ENCODE measurements at places on chromosomes 6 and 20. TPM values are rescaled to one million over a fixed set of nuclear protein-coding genes. Genes with fewer than 3 reads are reported as not detected.

Gene TMEM14C
- total RNA-seq = 103 TPM

Gene CLIC1
- 294 TPM for total RNA-seq

Gene OPRM1
- total RNA-seq = not detected

DNA sequence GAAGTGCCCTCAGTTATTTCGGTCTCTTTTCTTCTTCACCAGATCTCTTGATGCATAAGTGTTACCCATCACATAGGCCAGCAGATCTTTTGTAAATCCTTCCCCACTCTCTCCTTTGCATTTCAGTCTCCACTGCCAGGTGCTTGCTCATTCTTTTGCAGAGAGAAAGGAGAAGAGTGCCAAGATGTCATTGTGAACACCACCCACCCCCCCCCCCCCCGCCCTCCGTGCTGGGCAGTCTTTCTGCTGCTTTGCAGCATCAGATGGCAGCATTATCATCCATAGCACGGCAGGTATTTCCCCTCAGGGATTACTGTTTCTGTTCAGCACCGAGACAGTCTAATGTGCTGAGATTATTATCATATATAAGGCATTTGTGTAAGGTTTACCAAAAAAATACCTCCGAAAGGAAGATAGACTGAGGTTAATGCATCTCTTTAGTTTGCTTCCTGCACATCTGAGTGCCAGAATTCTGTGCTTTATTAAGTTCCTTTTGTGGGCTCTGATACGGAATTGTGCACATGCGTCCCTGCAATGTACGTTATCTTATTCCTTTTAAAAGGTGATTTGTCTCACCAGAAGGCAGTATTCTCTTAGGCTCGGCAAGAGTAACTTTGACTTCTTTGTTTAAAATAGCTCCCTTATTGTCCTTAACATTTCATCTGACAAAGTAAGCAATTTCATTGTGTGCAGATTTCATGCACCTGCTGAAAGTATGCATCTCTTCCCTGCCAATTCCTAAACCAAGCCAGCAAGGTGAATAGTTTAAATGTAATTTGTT lies 128.8 kb downstream of the PHACTR1 start:
- DNase-seq = no peak

GRCh38 chr20:52619671-52620070 lies 352.5 kb upstream of the TSHZ2 start:
- no peak for DNase-seq

- no peak for DNase-seq
Measured at GRCh38 chr6:30645989-30646388, 944 bp upstream of the C6orf136 start.

DNA sequence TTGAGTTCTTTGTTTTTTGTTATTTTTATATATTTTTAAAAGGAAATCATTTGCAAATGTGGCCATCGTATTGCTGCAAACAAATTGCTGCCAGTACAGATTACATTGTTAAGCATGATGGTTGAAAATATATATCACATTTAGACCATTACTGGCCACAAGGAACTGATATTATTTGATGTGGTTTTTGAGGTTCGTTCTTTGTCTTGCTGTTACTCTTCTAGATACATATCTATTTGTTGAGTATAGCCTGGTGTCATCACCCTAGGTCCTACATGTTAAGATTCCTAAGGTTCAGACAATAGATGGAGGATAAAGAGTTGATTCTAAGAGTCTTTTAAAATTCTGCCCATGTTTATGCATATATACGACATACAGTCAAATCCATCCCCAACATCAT lies 306.0 kb downstream of the FARS2 start:
- no peak for DNase-seq

DNA sequence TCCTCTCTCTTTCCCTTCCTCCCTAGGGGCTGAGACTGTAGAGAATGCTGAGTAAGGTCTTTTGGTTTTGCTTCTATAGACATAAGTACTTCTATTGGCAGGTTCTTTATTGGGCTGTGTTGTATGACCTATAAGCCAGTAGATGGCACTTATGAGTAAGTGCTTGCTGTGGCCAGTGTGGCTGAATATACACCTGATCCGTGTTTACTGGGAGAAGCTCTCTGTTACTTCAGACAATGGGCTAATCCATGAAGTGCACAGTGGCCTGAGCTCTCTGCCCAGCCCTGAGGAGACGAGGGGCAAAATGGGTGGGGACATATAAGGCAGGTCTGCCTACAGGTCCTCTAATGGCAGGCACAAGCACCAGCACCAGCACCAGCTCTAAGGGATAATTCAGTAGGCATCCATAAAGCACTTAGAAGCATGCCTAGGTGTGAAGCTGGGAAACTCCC lies 610.3 kb downstream of the RNF144B start:
- no peak for DNase-seq

GRCh38 chr6:157689875-157690274 lies 133.2 kb upstream of the SNX9 start:
- no peak for DNase-seq

DNA sequence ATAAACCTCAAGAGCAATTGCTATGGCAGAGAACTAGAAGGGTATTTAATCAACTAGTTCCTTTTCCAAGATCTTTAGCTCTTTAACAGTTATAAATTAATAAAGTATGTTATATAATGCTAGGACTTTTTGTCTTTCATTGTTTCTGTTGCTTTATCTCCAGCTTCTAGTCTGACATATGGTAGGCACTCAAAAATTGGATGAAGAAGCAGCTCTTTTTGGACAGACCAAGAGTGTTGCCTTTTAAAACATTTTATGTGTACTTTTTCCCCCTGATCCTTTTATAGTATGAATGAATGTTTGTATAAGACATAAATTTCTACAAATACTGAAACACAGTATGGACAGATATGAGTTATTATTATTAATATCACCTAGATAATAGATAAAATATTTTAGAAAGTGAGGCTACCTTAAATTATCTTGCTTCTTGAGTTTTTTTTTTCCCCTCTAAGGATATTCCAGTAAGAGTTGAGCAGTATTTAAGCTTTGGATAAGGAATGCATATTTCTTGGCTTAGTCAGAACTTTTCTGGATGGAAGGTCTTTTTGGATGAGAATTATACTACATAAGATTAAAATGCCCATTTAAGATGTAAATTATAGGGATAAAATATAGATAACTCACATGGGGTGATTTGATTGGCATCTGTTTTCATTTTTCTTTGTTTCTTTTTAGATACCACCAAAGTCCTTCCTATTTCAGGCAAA lies 16.6 kb downstream of the LAMA2 start:
- no peak for DNase-seq

GRCh38 chr6:84764332-84765049 lies at the start of gene TBX18:
TBX18 (minus strand) TSS chr6:84764598; CDS start chr6:84764181, 417 bp downstream.
- DNase-seq = peak; percentile 88

- no peak for DNase-seq
Measured at GRCh38 chr6:143063631-143064030, 2.9 kb downstream of the AIG1 start.

DNA sequence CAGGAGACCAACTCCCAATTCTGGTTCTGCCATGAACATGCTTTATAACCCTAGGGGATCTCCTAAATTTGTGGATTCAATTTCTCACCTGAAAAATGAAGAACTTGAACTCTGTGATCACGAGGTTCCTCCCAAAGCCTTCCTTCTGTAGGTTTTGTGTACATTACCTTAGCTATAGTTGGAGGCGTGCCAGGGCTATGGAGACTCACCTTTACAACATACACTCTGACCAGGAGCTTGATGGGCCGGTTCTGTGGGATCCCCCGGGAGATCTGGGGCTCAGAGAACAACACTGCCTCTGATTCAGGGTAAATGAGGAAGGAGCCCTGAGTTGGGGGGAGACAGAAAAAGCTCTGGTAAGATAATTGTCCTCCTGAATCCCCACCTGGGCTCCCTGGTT lies 34.1 kb downstream of the ERGIC3 start:
- DNase-seq = no peak

DNA sequence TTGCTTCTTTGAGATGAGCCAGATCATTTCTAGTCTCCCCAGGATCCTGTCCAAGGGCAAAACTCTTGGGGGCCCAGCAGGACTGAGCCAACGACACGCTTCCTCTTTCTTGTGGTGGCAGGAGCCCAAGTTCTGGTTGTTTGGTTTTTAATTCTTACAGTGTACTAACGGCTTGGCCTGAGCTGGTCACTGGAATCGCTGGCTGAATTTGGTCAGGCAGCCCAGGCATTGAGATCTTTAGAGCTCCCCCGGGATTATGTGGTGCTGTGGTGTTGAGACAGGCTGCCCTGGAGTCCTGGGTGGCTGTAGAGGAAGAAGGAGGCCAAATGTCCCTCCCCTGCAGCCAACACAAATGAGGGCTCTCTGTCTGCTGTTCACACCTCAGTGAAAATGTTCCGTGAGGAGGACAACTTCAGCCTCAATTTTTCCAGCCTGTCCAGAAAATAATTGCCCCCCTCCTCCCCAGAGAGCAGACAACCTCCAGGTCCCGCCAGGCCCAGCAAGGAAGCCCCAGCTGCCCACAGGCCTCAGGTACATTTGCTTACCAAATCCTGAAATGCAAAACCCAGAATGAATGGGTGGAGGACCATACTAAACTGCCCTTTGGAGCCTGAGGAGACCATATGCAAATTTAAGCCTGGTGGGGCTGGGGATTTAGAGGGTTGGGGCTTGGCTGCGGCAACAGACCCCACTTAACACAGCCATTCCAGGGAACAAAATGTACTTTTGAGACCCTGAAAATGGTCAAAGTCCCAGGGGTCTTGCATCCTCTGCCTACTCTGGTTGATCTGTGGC lies 23.6 kb downstream of the BNIP5 start:
- no peak for DNase-seq

GRCh38 chr20:23332467-23332866 lies 18.1 kb upstream of the NXT1 start:
- no peak for DNase-seq

DNA sequence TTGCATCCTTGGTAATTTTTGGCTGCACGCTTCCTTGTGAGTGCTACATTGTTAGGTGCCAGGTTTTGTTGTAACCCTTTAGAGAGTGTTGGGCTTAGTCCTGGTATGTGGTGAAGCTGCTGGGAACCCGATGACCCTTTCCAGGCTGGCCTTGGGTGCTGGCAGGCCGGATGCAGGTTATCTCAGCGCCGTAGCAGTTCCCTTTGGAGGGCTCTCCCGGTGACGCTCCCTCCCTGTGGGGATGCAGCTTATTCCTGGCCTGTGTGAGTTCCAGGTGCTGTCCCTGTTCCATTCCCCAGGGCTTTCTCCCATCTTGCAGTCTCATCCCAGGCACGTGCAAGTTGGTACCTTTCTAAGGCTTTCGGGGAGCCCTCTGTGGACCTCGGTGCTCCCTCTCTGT lies 13.9 kb upstream of the BHLHE23 start:
- DNase-seq = no peak

DNA sequence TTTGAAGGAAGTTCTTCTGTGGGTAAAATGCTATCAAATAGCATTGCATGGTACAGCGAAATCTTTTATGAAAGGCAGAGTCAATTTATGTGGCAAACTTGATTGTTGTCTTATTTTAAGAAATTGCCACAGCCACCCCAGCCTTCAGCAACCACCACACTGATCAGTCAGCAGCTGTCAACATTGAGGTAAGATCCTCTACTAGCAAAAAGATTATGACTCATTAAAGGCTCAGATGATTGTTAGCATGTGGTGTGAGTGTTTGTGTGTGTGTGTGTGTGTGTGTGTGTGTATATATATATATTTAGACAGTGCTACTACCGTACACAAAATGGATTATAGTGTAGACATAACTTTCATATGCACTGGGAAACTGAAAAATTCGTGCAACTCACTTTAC lies 27.8 kb downstream of the LRRN4 start:
- DNase-seq = no peak

GRCh38 chr6:77626426-77626825 lies 26.4 kb upstream of the MEI4 start:
- no peak for DNase-seq

DNA sequence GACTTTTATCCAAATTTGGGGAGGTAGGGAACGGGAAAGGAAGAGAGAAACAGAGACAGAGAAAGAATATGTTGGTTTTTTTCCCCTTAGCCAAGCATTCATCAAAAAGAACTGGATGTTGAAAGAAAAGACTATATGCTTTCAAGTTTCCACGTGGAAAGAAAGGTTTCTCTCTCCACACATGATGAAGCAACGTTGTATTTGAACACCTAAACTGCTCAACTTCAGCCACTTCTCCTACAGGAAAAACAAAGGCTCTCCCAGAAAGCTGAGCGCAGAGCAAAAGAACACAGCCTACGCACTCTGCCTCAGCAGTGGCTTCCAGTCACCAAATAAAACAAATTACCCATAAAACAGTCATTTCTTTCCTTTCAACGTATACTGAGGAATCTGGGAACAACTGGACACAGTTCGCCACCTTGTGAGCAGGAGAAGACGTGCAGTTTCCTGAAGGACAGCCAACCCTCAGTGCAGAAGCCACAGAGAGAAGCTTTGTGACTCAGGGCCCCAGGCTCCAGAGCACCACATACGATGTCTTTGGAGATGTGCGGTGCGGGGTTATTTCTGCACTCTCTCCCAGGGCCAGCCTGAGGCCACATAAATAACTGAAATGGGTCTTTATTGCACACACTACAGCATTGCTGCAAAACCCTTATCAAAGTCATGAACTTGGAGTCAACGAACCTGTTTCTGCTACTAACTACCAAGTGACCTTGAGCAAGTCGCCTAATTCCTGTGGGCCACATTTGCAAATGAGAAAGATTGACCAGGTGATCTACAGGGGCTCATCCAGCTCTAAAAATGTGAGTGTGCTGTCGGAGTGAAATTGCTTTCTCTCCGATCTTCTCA lies 10.1 kb downstream of the IL17F start:
- DNase-seq = no peak

GRCh38 chr20:36441416-36441815 lies 99.9 kb upstream of the MYL9 start:
- DNase-seq = no peak

All from type B pancreatic cell (in vitro differentiated cells).